CMK (cell line): ENCODE measurements at places on chromosomes 2 and 18.

GRCh38 chr2:212766921-212767320 is 228.3 kb upstream of the ERBB4 start:
- no peak for DNase-seq

GRCh38 chr2:142965443-142965842 is 88.0 kb downstream of the KYNU start:
- DNase-seq = no peak

DNA sequence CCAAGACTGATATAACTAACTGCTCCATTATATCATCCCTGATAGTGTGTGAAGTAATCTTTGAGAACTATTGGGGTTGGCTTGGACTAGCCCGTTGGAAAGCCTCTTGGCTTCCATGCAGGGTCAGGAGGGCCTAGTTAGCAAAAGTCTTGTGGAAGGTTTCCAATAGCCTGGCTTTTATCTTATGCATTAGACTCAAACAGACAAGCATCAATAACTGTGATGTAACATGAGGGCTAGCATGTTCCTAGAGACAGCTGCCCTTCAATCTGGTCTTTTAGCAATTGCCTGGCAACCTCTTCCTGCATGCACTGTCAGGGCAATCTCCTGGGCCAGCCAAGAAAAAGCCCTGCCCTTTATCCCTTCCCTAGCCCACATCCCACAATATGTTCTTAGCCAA is 18.2 kb downstream of the SLC8A1 start:
- DNase-seq = no peak

- DNase-seq = no peak
Observed at GRCh38 chr2:26462511-26463243, 15.2 kb downstream of the OTOF start.
